ENCODE measurements at places on chromosomes 2 and 18.

DNA sequence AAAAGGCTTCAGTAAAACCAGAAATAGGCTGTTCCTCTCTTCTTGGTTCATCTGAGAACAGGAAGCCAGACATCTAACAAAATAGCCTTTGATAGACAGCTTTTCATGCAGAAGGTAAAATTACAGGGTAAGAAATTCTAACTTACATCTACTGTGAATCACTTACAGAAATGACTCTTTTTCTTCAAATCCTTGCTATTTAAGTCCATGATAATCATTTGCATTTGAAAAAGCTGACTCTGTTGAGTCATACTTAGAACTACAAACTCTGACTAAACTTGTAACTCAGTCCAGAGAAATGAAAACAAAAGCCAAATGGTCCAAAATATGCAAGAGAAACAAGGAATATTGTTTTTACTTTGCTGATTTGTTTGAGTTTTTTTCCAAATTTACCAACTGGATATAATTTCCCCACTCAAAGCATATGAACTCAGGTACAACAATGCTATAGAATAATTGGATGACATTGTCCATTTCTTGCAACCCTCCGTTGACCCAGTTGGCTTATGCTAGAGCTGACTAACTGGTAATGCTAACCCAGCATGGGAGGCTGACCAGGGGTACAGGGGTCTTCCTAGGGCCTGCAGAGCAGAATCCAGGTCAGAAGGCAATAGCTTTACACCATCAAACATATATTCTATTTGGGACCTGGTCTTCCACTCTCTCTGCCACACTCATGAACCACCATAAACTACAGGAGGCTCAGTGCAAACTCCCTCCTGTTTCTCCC lies 18.8 kb upstream of the MREG start:
- DNase-seq: no peak

DNA sequence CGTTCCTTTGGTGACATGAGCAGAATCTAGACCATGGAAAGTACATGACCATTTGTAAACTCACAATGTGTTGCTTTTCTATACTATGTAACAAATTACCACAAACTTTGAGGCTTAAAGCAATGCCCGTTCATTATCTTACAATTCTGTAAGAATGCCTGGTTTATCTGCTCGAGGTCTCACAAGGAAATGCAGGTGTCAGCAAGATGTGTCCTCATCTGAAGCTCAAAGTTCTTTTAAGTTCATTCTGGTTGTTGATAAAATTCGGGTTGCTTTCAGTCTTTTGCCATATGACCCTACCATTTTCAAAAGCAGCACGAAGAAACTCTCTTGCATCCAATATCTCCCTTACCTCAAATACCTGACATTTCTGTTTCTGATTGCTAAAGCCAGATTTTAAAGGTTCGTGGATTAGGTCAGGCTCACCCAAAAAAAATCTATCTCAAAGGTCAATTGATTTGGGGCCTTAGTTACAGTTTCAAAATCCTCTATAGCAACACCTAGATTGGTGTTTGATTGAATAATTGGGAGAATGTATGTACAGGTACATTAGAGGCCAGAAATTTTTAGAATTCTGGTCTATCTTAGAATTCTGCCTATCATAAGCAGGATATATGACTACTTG lies 125.9 kb downstream of the TMEM131 start:
- DNase-seq: no peak

- DNase-seq: peak; percentile 9
Observed at GRCh38 chr2:63840081-63840784, 1.5 kb upstream of the UGP2 start.

DNA sequence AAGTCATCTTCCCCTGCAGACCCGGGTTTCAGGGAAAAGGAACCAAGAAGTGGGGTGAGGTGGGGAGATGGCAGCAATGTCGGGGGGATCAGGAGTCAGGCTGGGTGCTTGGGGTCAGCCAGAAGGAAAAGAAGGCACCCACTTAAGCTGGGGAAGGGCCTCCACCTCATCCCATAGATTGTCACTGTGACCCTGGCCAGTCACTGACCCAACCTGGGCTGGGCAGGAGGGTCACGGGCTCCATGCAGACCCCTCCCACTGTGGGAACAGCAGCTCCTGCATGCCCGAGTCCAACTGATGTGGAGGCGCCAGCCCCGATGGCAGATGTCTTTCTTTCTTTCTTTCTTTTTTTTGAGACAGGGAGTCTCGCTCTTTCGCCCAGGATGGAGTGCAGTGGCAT lies 53.6 kb upstream of the HAAO start:
- no peak for DNase-seq

DNA sequence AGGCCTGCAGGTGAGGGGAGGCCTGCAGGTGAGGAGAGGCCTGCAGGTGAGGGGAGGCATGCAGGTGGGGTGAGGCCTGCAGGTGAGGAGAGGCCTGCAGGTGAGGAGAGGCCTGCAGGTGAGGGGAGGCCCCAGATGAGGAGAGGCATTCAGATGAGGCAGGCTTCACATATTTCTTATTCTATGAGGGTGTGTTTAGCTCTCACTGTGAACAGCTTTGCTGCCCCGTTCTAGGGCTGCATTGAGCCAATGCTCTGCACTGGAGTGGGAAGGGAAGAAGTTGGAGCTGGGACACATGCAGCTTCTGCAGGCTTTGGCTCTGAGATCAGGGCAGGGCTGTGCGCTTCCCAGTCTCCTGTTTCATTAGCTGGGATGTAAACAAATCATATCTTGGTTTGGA lies 19.5 kb downstream of the TPO start:
- DNase-seq: no peak

GRCh38 chr2:142038826-142039225 lies 92.0 kb downstream of the LRP1B start:
- DNase-seq: no peak

GRCh38 chr18:22711192-22711685 lies 221.9 kb upstream of the RBBP8 start:
- DNase-seq: no peak

DNA sequence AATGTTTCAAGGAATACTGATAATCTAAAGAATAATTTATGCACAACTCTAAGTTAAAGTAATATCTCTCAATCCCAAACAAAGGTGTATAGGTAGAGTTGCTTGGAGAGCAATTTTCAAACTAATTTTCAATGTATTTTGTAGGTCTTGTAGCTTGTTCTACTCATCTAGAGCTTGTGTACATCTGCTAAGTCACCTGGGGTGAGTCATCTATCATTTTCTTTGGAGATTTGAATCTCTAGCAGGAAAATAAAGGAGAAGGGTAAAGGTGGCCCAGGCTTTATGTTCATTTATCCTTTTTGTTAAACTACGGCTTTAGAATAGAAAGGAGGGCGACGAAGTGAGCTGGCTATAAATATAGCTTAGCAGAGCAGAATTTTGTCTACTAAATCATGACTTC lies 76.8 kb upstream of the THUMPD2 start:
- no peak for DNase-seq

DNA sequence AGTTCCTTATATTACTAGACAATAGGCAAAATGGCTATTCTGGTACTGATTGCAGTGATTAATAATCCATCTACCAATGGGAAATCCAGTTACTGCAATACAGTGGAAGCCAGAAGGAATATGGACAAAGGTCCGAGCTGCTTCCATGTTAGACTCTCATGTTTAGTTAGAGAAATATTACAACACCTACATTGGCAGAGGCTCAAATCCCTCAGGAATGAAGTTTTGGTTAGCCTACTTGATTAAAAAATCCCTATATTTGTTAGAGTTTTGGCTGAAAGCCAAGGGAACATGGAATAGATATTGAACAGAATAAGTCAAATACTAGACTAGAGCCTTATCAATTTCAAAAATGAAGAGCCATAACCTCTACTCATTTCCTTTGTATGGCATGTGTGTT lies 48.5 kb downstream of the ARL6IP6 start:
- no peak for DNase-seq

DNA sequence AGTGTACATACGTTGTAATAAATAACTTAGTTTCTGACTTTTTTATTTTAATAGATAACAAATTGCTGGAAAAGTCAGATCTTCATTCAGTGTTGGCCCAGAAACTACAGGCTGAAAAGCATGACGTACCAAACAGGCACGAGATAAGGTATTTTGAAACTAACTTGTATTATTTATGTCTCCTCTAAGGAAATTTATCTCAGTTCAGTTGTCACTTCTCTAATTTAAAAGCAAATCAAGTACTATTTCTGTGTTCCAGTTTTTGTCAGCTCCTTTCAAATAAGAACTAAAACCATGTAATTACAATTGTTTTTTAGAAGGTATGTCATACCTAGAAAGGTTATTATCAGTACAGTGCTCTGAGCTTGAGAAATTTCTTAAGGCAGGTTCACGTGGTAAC lies 4.6 kb downstream of the ATG16L1 start:
- no peak for DNase-seq

Measured in activated T-cell treated with anti-CD3 and anti-CD28 coated beads, Interleukin-2, amount 50 U/mL, for 4 hours (primary cell).